ENCODE measurements at places on chromosomes 7 and 10.

GRCh38 chr7:149886018-149886415 lies 12.2 kb downstream of the ATP6V0E2 start:
- no peak for DNase-seq

GRCh38 chr10:5449823-5450222 lies 37.5 kb downstream of the NET1 start:
- DNase-seq = peak; percentile 70

DNA sequence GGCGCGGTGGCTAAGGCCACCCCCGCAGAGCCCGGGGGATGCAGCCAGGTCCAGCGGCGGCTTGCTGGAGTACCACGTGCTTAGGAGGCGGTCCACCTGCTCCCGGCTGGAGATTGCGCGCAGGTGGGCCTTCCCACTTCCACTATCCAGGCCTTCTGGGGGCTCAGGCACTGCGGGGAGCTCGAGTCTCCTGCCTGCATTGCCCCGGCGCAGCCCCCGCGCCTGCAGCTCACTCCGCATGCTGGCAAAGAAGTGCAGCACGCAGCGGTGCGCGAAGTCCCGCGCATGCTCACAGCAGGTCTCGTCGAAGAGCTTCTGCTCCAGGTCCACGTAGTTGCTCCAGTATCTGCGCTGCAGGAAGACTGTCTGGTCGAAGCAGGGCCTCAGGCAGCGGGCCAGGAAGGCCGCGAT lies 5.8 kb downstream of the CALHM3 start:
- no peak for DNase-seq

- no peak for DNase-seq
Measured at GRCh38 chr7:40374575-40374974, 239.8 kb downstream of the SUGCT start.

DNA sequence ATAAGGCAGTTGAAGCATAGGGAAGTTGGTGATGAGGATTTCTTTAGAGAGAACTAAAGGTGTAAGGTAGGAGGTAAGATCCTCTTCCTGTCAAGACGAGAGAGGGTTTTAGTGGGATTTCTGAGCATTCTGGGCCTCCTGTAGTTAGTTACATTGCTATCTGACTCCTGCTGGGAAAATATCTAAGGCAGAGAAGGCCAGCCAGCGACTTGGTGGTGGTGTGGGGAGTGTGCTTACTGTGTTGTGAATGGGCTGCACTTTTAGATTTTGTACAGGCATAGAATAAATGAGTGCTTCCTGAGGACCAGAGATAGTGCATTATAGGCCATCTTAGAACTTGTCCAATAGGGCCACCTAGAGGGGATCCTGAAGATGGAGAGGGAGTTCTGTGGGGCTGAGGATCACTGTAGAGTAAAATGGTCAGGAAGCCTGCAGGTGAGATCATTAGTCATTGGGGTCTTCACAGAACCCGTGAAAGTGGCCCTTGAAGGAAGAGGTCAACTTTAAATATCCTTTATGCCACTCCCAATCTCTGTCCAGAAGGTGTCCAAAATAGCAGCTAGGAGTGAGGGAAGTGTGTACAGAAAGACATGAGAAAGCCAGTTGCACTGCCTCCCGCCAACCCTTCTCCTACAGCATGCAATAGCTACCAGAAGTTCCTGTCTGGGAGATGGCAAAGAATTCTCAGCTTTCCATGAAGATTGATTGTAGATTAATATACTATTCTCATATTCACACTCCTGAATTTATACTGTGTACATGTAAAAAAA lies 266.6 kb downstream of the POLR1F start:
- peak; percentile 58 for DNase-seq

- DNase-seq = no peak
Measured at GRCh38 chr7:87687653-87688254, 59.6 kb downstream of the RUNDC3B start.

GRCh38 chr10:90859321-90859751 lies 1.5 kb upstream of the HTR7 start:
- no peak for DNase-seq

DNA sequence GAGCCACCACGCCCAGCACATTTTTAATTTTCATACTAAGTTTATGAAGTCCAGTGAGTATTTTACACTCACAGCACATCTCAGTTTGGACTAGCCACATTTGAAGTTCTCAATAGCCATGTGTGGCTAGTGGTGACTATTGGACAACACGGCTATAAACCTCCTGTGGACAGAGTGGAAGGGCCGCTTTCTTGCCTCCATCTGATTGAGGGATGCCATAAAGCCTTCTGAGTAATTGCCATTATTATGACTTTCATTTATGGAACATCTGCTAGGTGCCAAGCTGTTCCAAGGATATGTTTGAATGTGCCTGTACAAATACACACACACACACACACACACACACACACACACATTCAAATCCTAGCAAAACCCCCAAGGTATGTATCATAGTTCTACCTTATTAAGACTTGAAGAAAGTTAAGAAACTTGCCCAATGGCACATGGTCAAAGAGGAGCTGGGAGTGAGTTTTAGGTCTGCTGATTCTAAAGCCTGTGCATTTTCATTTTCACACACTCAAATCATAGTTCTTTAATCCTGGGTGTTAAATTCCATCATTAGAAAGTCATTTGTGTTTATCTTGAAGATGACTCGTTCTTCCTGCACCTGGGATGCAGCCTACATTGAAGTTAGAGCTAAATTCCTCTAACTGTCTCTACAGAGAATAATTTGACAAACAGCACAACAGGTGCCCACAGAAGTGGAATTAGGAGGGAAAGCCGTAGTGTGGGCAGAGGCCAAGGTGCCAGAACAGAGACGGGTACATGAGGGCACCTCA lies 143.3 kb downstream of the PKD1L1 start:
- no peak for DNase-seq

DNA sequence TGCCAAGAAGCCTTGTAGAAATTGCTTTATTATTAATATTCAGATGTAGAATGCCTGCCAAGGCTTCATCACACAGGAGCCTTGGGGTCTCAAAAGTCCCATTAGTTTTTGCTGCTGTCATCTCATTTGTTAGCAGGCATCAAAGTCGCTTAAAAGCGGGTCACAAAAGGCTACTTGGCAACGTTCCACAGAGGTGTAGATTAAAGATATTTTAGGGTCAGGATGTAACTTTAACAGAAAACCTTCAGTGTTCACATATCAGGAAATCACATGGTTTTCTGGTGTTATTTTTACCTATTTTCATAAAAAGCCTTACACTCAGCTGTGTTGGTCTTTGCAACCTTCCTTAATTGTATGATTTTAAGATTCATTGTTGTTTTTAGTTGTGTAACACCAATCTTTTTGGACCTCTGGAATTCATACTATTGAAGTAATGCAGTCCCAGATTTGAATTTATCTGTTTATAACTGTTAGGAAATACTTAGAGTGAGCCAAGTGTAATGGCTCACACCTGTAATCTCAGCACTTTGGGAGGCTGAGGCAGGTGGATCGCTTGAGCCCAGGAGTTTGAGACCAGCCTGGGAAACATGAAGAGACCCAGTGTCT lies 65.3 kb downstream of the TET1 start:
- DNase-seq = no peak

- DNase-seq = no peak
Measured at GRCh38 chr10:79148452-79149344, 79.9 kb downstream of the ZMIZ1 start.

- DNase-seq = no peak
Measured at GRCh38 chr7:2019711-2020511, 212.8 kb downstream of the MAD1L1 start.

DNA sequence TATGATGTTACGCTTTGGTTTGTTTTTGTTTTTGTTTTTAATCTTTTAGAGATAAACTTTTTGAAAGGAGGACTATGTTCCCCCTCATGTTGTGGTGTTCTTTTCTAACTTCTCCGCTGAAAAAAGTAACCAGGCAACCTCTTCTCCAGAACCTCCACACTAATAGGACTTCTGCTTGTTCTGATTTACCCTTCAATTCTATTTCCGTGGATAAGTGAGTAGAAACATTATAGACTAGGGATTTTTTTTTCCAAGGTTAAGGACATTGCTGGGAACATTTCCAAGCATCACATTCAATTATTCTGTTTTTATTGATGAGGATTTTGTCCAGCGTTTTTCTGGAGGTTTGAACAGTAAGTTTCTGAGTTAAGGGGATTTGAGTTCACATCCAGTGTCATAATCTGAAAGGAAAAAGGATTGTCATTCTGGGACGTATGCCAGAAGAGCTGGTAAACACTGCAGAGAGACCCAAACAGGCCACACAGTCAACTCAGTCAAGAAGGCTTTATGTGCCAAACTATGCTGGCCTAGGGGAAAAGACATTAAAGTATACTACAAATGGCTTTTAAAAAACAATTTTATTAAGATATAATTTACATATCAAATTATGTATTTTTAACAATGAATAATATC lies 28.3 kb upstream of the RALA start:
- DNase-seq = no peak

DNA sequence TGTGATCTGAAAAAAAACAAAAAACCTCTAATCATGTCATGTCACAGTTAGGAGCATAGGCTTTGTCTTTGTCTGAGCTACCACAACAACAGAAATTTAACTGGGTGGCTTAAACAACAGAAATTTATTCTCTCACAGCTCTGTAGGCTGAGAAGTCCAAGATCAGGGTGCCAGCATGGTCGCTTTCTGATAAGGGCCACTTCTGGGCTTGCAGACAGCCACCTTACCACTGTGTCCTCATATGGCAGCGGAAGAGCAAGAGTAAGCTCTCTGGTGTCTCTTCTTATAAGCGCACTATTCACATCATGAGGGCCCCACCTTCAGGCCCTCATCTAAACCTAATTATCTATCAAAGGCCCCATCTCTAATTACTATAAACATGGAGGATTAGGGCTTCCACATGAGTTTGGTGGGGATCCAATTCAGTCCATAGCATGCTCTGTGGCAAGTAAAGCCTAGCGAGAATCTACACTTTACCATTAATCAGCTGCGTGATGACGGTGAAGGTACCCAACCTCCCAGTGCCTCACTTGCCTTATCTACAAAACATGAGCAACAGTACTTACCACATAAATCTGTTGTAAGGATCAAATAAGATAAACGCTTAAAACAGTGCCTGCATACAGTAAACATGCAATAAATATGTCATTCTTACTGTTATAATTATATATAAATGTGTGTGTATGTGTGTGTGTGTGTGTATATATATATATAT lies 17.3 kb downstream of the ZNF438 start:
- no peak for DNase-seq

DNA sequence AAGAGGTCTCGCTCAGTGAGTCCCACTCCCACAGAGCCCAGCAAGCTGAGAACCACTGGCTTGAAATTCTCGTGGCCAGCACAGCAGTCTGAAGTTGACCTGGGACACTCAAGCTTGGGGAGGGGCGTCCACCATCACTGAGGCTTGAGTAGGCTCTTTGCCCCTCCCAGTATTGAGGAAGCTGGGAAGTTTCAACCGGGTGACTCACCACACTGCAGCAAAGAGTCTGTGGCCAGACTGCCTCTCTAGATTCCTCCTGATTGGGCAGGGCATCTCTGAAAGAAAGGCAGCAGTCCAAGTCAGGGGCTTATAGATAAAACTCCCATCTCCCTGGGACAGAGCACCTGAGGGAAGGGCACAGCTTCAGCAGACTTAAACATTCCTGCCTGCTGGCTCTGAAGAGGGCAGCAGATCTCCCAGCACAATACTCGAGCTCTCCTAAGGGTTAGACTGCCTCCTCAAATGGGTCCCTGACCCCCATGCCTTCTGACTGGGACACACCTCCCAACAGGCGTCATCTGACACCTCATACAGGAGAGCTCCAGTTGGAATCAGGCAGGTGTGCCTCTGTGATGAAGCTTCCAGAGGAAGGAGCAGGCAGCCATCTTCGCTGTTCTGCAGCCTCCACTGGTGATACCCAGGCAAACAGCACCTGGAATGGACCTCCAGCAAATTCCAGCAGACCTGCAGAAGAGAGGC lies 970.9 kb upstream of the LRRN3 start:
- no peak for DNase-seq

DNA sequence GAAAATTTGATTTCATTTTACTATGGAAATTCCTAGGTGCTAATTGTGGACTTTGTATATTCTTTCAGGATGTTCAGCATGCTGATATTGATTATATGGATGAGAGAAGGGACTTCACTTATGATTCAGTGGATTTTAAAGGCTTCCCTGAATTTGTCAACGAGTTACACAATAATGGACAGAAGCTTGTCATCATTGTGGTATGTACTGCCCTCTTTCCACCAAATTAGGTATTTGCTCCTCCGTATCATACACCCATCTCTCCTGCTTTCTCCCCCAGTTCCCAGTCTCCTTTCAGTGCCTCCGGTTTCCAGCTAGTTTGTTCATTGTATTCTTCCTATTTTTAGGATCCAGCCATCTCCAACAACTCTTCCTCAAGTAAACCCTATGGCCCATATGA lies 34.6 kb downstream of the MGAM start:
- peak; percentile 36 for DNase-seq

DNA sequence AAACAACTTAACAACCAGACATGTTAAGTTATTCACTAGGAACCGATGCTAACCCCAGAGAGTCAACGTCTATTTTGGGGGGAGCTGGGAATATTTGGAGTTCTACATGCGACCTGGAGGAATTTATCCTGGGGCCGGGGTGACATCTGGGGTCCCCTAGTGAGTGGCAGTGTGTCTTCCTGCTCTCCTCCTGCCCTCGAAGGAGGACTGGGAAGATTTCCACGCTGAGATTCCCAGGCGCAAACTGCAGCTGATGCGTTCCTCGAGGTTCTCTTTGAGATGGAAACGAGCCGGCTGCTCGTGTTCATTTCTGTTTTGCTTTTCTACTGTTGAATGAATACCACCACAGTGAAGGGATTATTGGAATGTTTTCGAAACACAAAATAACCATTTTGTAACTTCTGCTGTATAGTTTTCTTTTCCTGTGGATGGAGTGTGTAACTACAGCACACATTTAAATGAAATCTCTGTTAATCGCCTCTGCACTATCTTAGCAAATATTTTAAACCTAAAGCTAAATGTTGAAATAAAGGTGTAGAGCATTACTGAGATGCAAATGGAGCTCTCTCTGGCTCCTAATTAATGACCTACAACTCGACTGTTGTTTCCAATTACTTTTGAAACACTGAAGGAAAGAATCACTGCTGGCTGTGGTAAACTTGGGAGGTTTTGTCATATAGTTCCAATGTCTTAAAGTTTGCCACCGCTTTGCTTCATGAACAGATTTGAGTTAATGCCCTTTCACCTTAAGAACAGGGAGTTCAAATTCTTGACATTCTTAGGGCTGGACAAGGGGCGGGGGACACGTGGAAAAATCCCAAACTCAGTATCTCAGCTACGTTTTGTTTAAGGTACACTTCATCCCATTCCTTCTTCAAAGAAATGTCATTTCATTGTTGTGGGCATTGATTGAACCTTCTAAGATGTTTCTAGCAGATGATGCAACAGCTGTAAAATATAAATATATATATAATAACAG lies 21.1 kb downstream of the GATA3 start:
- no peak for DNase-seq
